Right ventricle myocardium superior (tissue), 1 donor: ENCODE measurements at places on chromosomes 5 and 9. TPM values are rescaled to one million over a fixed set of nuclear protein-coding genes. Genes with fewer than 3 reads are reported as not detected.

HMGXB3 gene
- 13.8 TPM for total RNA-seq

DNA sequence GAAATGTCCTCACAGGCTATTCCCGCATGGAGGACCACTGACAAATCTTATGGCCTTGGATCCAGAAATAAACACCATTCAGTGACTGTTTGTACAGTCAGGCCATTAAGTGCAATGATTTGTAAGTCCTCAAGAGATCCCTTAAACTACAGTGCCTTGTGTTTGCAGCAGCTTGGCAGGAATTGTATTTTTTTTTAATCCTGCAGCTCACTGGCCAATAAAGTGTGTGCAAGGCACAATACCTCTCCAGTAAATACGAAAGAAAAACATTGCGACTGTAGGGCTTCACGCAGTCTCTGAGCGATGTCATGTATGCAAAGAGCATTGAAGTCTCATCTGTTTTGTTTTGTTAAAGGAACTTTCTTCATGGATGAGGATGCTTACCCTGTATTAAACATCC is 74.2 kb upstream of the TUSC1 start:
- DNase-seq: no peak

DNA sequence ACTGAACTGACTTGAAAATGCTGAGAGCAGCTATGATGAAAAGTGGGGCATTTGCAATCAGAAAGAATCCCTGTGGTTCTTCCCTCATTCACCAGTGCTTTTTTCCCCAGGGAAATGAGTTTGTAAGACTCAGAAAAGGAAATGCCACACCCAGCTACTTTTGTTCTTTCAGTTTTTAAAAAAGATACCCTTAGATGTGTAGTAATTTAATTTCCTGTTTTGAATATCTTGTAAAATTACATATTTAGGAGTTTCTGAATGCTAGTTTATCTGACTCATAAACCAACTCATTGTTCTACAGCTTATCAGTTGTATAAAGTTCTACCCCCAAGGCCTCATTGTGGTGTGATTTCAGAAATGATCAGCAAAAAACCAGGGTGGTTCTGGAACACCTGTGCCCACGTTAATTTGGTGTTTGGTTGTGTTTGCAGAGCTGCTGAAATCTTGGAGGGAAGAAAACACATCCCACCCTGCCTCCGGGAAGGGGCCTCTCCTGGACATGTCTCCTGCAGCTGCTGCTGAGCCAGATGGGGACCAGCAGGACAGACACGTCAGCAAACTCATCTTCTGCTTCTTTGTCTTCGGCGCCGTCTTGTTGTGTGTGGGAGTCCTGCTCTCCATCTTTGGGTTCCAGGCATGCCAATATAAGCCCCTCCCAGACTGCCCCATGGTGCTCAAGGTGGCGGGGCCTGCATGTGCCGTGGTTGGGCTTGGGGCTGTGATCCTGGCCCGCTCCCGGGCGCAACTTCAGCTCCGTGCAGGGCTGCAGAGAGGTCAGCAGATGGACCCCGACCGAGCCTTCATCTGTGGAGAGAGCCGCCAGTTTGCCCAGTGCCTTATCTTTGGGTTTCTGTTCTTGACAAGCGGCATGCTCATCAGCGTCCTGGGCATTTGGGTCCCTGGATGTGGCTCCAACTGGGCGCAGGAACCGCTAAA is 2.8 kb downstream of the TMEM171 start:
- no peak for DNase-seq

BHMT2 gene
- 10.0 TPM for total RNA-seq

DNA sequence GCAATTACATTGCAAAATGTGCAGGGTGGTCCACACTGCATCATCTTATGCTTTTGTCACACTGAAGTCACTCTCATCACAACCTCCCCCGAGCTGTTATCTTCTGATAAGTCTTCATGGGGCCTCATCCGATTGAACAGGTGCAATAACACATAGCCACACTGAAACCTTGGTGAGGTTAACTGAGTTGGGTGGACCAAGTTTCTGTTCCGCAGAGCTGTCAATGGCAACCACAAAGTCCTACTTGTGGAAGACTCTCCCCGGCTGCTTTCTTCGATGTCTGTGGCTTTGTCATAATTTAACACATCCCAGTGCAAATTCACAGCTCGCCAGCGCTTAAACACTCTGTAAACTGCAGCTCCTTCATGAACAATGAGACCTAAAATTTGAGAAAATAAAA is 112.2 kb downstream of the MARCHF11 start:
- DNase-seq: no peak

PLAA gene
- total RNA-seq: 28.5 TPM

- no peak for DNase-seq
Observed at GRCh38 chr5:125401724-125402622, 655.5 kb upstream of the ZNF608 start.

DNA sequence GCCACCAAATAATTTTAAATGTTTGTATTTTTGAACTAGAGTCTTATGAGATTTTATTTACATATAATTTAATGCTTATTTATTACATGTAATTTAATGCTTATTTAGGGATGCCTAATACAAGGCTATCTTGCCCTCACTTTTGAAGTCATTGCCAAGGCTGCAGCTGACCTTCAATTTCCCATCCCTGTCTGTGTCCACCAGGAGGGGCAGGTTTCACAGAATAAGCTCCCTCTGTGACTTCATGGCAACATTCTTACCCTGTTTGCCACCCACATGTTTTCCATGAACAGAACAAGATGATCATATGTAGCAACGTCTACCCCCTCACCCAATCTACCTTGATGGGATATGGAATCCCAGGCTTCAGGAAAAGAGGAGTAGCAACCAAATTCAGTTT is 27.0 kb downstream of the C5 start:
- no peak for DNase-seq

DNA sequence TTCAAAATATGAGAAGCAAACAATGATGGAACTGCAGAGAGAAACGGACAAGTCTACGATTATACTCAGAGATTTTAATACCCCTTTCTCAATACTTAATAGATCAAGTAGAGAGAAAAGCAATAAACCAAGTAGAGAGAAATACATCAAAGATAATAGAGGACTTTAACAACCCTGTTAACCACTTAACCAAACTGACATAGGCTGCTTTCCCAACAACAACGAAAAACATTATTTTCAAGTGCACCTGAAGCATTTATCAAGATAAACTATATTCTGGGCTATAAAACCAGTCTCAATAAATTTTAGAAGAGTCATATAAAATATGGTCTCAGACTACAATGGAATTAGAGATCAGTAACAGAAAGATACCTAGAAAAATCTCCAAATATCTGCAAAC is 67.4 kb downstream of the GNAQ start:
- DNase-seq: no peak

KIF20A gene
- 0.65 TPM for total RNA-seq

CXCL14 gene
- 1.3 TPM for total RNA-seq

- no peak for DNase-seq
Observed at GRCh38 chr5:139744471-139745131, 51.0 kb upstream of the PSD2 start.

- DNase-seq: no peak
Observed at GRCh38 chr5:128546658-128547281, 8.7 kb upstream of the FBN2 start.

- DNase-seq: peak; percentile 73
Observed at GRCh38 chr5:14144586-14145434, 1.7 kb downstream of the TRIO start.

GRCh38 chr9:81035171-81035570 is 654.2 kb downstream of the TLE1 start:
- DNase-seq: no peak

DNA sequence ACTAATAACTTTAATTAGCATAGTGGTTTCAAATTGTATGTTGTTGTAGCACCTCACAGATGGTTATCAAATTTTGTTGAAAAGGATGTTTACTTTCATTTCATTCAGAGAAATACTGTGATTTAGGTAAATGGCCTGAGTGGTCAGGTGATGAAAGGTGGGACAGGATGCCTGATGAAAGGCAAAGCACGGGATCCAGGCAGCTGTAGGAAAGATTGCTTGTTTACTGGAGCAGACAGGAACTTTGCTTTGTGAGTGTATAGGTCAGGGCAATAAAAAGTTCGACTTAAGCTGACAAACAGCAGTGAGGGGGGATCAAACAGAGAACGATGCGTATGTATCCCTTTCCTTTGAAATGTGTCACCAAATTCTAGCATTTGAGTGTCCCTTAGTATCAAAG is 19.0 kb downstream of the KIAA1958 start:
- no peak for DNase-seq

C9orf43 gene
- total RNA-seq: 0.27 TPM

INSL6 gene
- not detected for total RNA-seq

DNA sequence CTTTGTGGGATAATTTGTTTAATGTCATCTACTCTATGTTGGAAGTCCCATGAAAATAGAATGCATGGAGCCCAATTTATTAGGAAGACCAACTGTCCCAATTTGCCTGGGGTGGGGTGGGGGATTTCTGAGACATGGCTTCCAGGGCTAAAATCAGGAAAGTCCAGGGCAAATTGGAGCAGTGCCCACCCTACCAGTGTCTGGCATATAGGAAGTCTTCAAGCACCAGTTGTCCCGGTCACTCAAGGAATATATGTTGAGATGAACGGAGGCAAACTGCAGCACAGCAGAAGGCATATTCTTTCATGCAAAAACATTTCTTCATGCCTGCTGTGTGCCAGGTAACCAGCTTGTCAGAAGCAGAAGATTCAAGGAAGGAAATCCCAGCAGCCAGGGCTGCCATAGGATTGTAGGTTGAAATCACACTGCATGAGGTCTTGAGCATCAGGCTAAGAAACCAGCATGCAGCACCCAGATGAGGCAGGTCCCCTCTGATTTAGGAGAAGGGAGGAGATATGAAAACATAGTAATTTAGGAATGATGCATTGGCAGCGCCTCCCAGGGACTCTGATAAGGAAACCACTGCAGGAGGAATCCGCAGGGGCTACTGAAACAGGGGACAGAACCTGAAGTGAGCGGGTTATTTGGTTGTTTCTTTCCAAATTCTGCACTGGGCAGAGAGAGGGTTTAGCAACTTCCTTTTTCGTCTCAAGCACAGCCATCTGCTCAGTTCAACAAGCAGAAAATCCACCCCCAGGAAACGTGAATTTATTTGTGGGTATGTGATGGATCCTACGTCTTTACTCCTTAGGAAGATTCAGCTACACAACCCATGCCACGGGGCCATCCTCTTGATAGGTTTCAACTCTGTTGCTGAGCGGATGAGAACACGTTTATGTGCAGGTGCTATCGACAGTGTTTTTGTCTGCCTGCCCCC is 112.6 kb upstream of the CPEB4 start:
- no peak for DNase-seq

TMEM250 gene
- total RNA-seq: 16.4 TPM

GRCh38 chr5:139157556-139157955 is 40.6 kb downstream of the SIL1 start:
- no peak for DNase-seq

GRCh38 chr9:115115924-115116323 is 2.0 kb downstream of the TNC start:
- DNase-seq: no peak

DNA sequence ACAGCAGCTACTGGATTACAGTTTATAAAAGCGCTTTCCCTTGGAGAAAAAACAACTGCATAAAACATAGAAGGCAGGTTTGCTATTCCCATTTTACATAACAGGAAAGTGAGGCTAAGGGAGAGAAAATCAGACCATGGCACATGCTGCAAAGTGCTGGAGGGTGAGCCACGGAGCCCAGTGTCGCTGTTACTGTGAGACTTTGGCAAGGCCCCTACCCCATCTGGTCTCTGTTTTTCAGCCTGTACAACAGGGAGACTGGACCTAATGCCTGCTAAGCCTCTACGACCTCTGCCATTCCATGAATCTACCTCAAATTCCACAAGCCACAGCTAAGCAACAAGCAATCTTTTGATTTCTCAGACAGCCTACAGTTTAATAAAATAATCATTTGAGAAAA is 139.2 kb downstream of the GABBR2 start:
- no peak for DNase-seq

DNA sequence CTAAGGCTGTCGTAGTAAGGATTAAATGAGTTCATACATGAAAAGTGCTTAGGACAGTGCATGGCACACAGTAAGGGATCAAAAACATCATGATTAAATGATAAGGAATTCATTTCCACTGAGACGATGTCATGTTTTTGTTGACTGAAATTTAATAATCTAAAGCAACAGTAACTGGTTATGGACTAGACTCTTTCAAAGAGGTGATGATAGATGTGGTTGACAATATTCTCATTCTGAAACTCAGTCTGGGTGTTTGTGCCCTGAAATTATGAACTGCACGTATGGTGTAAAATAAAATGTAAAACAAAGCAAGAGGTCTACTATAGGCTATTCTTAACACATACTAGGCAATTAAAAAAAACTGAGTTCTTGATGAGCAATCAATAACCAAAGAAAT is 280.0 kb downstream of the DENND1A start:
- DNase-seq: no peak

GRCh38 chr9:4305065-4305985 is 5.5 kb upstream of the GLIS3 start:
- no peak for DNase-seq

TRAF1 gene
- 2.2 TPM for total RNA-seq

DNA sequence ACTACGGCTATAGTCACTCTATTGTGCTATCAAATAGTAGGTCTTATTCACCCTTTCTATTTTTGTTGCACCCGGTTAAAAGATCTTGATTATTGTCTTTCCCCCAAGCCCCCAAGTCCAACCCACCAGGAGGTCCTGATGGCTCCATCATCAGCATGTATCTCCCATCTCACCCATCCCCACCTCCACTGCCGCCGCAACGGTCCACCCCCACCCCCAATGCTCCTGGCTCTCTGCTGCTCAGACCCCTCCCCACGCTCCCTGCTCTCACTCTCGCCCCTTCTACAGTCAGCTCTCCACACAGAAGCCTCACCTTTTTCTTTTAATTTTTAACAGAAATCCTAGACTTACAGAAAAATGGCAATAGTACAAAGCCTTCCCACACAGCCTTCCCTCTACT is 51.5 kb upstream of the SH3PXD2B start:
- DNase-seq: no peak

DNA sequence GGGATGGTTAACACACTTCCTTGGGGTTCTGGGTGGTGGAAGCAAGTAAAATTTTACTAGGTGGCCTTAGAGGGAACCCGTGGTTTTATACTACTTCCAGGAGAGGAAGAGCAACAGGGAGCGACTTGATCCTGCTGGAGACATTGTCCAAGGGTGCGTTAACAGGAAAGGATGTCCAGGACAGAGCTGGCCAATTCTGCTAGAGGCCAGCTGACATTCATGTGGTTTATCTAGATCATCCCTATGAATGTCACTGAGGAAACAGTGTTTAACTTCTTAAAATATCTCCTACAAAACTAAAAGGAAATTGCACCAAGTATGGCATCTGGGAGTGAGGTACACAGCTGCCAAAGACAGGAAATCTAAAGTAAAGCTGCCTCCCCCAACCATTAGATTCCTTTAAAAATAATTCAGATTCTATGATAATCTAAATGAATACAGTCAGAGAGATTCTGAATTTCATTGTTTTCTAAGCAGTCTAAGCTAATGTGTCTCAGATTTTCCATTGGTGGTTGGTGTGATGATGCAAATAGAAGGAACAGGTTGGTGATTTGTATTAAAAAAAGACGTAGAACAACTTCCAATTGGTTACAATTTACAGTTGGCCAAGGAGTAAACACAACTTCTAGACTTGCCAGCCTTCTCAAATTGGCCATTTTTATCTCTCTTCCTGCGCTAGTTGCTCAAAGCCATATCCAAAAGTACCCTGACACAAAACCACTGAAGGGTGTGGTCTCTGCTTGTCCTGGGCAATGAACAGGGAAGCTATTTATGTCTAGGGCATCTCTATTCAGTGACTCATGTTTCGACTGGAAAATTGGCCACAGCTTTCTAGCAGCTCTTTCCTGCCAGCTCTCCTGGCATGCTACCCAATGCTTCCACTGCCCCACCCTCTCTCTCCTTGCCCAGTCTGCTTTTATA is 574.7 kb upstream of the MEF2C start:
- DNase-seq: peak; percentile 61
